ENCODE measurements at places on chromosomes 6 and 20.

- no peak for DNase-seq
Measured at GRCh38 chr6:101595276-101595675, 201.8 kb downstream of the GRIK2 start.

GRCh38 chr20:62134735-62135231, 8.4 kb downstream of the PSMA7 start:
- no peak for DNase-seq

- no peak for DNase-seq
Measured at GRCh38 chr6:123812621-123813020, 9.0 kb downstream of the NKAIN2 start.

- DNase-seq, result no peak
Measured at GRCh38 chr6:139551376-139551775, 176.9 kb upstream of the CITED2 start.

- peak; percentile 66 for DNase-seq
Measured at GRCh38 chr6:110875548-110876169, 1.1 kb downstream of the AMD1 start.

DNA sequence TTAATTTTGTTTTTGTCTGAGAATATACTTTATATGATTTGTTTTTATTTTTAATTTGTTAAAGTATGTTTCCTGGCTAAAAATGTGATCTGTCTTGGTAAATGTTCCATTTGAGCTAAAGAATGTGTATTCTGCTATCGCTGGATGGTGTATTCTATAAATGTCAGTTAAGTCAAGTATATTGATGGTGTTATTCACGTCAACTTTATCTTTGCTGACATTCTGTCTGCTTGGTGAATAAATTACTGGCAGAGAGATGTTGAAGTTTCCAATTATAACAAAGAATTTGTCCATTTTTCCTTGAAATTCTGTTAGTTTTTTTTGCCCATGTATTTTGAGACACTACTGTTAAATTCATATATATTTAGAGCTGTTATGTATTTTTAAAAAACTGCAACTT, 1131.8 kb upstream of the GJE1 start:
- DNase-seq, result no peak

- DNase-seq, result no peak
Measured at GRCh38 chr6:132698608-132699007, 15.2 kb downstream of the VNN1 start.

DNA sequence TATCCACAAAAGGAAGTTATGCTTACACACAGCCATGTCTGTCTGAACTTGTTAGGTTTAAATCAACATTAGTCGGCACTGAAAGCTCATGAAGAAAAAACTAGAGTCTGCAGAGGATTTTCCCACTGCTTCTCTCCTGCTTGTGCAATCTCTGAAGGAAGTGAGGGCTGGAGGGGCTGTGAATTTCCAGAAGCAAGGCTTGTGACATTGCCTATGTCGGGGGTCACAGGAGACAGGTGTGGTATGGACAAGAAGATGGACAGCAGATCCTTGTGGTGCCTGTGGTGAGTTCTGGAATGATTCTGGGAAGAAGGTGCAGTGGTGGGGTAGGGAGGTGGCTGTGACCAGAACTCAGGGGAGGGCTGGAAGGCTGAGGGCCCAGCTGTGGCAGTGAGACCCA, 84.3 kb upstream of the TRAF3IP2 start:
- DNase-seq, result no peak

DNA sequence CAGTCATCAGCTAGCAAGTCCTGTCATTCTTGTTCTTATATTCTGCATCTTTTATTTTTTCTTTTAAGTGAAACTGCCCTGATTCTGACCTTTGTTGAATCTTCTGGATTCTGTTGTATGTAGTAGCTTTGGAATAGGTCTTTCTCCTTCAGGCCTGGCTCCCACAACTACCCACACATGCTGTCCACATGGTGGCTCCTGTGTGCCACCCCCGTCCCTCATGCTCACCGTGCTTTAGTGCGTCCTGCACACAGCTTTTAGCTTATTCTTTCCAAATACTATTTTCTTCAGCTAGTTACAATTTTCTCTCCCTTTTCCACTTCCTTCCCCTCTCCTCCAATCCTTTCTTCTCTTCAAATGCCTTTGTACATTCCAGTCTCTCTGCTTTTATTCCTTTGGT, 61.8 kb downstream of the CTNNBL1 start:
- no peak for DNase-seq

GRCh38 chr6:44012078-44012493, 115.2 kb downstream of the MRPL14 start:
- no peak for DNase-seq

DNA sequence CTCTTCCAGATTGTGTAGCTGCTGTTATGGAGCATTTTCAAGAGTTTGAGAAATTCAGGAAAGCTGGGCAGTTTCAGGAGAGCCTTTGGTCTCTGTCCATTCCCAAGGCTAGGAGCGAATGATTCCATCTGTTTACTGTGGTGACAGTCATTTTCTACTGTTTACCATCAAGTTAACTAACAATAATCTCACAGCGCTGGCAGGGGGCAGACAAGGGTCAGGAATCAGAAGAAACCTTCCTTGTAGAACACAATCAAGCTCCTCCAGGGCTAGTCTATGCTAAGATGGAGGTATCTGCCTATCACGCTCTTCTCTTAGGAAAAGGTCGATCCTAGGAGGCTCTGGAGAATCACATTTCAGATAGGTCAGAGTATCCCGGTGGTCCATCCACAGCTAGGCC, 293.9 kb downstream of the KIF16B start:
- no peak for DNase-seq

DNA sequence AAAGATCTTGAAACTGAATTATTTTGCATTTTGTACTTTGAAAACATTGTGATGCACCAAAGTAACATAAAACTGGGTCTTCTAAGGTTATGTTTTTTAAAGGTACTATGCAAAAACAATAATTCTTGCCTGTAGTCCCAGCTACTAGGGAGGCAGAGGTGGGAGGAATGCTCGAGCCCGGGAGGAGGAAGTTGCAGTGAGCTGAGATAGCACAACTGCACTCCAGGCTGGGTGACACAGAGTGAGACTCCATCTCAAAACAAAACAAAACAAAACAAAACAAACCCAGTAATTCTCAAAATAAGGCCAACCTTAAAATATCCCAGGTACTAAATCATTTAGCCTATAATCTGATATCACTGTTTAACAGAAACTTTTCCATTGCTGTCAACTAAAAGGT, 269.6 kb downstream of the KHDC1L start:
- DNase-seq, result no peak

- no peak for DNase-seq
Measured at GRCh38 chr6:140269591-140270165, 895.2 kb upstream of the CITED2 start.

- no peak for DNase-seq
Measured at GRCh38 chr6:112332274-112332673, 14.9 kb upstream of the RFPL4B start.

GRCh38 chr6:4775494-4776130, 592 bp upstream of the CDYL start:
- DNase-seq, result peak; percentile 67

GRCh38 chr20:16952965-16953364, 204.8 kb downstream of the OTOR start:
- DNase-seq, result no peak

DNA sequence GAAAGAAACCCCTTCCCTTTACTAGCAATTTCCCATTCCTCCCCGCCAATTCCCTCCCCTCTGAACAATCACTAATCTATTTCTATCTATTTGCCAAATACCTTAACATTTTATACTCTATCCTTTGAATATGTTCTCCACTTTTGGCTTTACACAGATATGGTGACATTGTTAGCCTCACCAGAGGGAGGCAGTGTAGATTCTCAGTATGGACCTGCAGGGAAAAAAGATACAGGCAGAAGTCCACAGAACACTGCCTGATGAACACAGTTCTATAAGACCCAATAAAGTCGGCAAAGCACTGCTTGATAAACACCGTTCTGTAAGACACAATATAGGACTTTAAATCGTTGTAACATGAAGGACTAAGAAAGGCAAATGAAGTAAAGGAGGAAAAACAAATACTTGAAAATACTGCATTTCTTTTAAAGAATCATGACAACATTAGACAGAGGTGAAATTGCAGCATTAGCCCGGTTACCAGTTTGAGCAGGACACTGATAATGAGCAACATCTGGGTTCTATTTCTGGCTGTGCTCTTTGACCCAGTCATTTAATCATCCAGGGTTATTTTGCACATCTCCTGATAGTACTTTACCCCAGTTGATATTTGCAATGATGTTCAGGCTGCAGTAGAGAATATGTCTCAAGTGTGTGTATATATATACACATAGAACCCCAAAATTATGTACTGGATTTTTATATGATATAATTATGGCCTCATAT, 296.8 kb downstream of the UTRN start:
- DNase-seq, result no peak

DNA sequence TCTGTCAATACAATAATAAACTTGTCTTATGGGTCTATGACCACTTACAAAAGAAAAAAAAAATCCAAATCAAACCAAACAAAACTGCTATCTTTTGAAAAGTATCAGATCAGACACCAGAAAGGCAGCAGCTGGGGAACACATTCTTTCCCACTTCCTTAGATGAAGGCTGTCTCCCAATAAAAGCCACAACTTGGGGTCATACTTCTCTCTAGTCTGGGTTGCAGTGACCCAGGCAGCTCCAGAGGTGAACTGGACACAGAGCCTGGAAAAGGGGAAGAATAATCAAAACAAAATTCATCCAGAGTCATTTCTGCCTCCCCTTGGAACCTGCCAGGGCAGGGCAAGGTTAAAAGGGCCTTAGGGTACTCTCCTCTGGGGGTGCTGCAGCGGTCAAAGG, 19.1 kb downstream of the ATXN1 start:
- DNase-seq, result no peak

DNA sequence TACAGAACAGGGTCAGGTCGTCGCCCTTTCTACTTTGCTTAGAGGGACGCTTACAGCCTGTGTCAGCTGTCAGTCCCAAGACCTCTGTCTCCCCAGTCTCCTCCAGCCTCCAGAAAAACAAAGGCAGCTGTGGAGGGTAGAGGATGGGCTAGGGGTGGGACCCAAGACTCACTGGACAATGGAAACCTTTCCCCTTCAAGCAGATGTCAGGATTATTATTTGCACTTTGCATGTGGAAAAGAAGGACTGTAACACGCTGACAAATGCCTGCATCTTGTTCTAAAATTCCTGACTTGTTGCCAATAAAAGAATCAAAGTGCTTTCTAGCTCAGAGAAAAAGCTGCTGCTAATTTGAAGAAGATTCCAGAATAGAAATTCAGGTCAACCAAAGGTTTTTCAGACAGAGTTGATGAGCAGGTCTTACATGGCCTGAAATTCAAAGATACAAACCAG, 58.7 kb downstream of the SNX5 start:
- no peak for DNase-seq

- no peak for DNase-seq
Measured at GRCh38 chr20:62308102-62308822, 5.5 kb downstream of the ADRM1 start.

DNA sequence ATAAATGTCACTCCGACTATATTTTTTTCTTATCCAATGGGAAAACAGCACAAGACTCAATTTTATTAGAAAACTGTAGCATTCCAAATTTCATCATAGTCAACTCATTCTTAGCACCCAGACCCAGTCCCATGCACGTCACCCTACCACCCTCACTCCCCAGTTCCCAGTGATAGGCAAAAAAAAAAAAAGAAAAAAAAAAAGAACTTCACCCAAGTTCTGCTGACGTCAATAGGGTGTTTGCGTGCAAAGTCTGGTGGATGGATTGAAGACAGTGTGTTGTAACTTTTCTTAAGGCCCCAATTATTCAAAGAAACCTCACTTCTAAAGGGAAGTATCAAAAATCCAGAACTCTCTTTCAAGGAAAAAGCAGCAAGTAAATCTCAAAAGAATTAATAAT, 213.9 kb upstream of the PRDM1 start:
- no peak for DNase-seq

- no peak for DNase-seq
Measured at GRCh38 chr6:11424395-11425034, 113.0 kb upstream of the TMEM170B start.

- peak; percentile 64 for DNase-seq
Measured at GRCh38 chr6:43247114-43247999, 4.1 kb downstream of the TTBK1 start.

- no peak for DNase-seq
Measured at GRCh38 chr6:163494279-163494727, 79.8 kb downstream of the QKI start.

GRCh38 chr6:30611150-30611855, 5.7 kb downstream of the PPP1R10 start:
- DNase-seq, result no peak

GRCh38 chr20:63378626-63379025, 17.5 kb upstream of the CHRNA4 start:
- DNase-seq, result no peak

GRCh38 chr6:126202707-126203106, 137.2 kb upstream of the CENPW start:
- no peak for DNase-seq

DNA sequence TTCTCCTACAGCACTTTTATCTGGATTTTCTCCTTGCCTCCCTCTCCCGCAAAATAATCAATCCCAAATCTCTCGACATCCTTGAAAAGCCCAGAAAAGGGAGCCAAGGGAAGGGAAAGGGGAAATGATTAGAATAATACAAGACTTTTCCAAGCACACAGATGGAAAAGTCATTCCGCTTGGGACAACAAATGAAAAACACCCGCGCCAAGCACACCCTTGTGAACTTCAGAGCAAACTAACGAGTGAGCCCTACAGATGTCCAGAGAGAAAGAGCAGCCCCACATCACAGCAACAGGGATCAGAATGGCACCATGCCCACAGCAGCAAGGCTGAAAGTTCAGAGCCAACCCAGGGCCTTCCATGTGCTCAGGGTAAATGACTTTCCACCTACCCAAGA, 49.6 kb downstream of the NINL start:
- DNase-seq, result no peak

- no peak for DNase-seq
Measured at GRCh38 chr6:156775717-156776116, 1.5 kb upstream of the ARID1B start.

GRCh38 chr6:89679215-89680120, 40.9 kb upstream of the LYRM2 start:
- DNase-seq, result no peak

- DNase-seq, result no peak
Measured at GRCh38 chr6:143399176-143399575, 51.3 kb downstream of the ADAT2 start.

DNA sequence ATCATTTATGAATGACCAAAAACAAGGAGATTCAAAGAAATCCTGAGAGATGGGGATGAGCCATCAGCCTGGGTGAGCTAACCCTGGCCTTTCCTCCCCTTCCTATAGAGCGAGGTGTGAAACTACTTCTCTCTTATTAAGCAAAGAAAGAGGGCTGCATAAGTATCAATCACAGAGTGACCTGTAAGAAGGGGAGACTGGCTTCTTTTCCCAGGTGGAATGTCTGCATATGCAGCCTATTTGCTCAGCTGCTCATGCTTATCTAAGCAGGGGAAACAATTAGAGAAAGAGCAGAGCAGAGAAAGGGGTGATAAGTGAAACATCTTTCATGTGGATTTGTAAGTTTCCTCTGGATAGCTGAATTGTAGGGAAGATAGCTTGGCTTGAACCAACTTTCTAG, 160.0 kb downstream of the PKHD1 start:
- no peak for DNase-seq

GRCh38 chr6:46990031-46990644, 52.0 kb downstream of the ADGRF1 start:
- no peak for DNase-seq
